ENCODE measurements at places on chromosomes 4 and X. TPM values are rescaled to one million over a fixed set of nuclear protein-coding genes. Genes with fewer than 3 reads are reported as not detected.

GRCh38 chr4:133865612-133866327, 335.8 kb downstream of the PABPC4L start:
- DNase-seq, result no peak
- H3K4me1 ChIP-seq, result no peaks in the 10 kb centered on the region
- no peaks in the 10 kb centered on the region for H3K36me3 ChIP-seq
- no peak overlapping the region for H3K4me3 ChIP-seq
- H3K27me3 ChIP-seq, result no peaks in the 10 kb centered on the region
- no peak overlapping the region for H3K27ac ChIP-seq

- no peak overlapping the region for H3K27ac ChIP-seq
- H3K27me3 ChIP-seq, result no peaks in the 10 kb centered on the region
- no peak for DNase-seq
- no peak overlapping the region for H3K4me3 ChIP-seq
Observed at GRCh38 chr4:90486346-90486745, 359.2 kb downstream of the CCSER1 start.

DNA sequence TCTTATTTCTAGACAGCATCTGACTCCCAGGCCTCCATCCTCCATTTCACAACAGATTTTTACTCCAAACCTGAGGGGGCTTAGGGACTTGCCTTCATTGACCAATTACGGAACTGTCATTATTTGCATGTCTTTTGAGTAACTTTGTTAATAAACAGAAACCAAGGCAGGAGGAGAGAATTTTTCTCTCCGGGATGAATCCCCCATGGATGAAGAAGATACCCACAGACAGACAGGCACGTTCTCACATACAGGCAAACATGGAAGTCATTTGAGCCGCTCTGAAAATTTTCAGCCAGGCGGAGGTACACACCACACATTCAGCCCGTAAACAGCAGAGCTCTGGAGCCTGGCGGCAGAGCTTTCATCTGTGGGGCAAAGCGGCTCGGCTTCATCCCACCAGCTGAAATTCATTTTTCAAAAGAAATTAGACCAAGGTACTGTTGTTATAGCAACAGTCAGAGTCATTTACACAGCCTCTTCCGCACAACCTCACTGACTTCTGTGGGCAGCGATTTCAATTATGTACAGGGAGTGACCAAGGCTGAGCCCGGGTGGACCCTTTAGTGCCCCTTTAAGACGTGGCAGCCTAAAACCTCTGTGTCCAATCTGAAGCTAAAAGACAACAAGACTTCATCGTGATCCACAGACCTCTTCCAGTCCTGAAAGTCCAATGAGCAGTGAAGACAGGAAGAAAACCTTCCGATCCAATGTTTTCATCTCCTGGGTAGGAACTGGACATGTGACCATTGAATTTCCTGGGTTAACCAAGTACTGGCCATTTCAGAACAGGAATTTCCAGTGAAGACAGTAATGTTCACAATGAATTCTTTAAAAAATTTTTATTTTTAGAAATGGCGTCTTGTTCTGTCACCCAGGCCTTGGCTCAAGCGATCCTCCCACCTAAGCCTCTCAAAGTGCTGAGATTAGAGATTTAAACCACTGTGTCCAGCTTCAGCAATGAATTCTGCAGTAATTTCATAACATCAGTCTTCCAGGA, 237.0 kb downstream of the MGST2 start:
- DNase-seq, result no peak
- H3K27ac ChIP-seq, result no peak overlapping the region
- no peaks in the 10 kb centered on the region for H3K36me3 ChIP-seq
- no peaks in the 10 kb centered on the region for H3K4me1 ChIP-seq
- H3K27me3 ChIP-seq, result no peaks in the 10 kb centered on the region

Gene SPANXD
- not detected for total RNA-seq

Gene ZC4H2
- 9.5 TPM for total RNA-seq
